HT1080 (cell line): ENCODE measurements at places on chromosomes 12 and 14. TPM values are rescaled to one million over a fixed set of nuclear protein-coding genes. Genes with fewer than 3 reads are reported as not detected.

ZCRB1 gene
- 55.3 and 59.0 TPM in 2 replicates for total RNA-seq

C12orf50 gene
- not detected in 2 replicates for total RNA-seq

DNA sequence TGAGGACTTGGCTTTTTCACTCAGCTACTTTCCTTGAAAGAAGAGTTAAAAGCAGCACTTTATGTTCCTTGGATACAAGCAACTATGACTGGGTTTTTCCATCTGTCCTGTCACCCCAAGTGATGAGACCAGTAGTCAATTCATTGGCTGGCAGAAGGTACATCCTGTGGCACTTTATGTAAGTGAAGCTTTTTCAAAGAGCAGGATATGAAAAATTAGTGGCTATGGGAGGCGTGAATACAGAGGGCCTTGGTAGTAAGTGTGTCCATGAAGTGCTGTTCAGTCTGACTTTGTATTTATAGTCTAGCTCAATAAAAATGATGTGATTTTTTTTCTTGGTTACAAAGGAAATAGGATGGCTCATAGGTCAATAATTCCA lies 68.8 kb downstream of the DRAM1 start:
- no peak for DNase-seq

DNA sequence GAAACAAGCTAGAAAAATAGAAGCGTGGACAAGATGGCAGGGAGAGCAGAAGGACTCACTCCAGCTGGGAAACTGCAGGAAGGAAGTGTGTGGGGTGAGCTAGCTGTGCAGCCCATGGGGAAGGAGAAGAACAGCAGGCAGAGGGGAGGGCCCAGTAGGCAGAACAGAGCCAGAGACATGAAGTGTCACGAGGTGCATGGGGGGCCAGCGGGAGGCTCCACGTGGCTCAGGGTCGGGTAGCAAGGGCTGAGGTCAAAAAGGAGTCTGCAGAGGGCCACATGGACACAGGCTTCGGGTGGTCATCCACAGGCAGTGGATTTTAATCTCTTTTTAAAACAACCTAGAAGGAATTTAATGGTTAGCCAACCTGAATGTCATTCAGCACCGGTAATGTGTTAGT lies 669.0 kb downstream of the BCL11B start:
- no peak for DNase-seq

- no peak for DNase-seq
These were observed 161.5 kb downstream of the NUAK1 start for GRCh38 chr12:105977236-105977635.
